ENCODE measurements at places on chromosomes 13 and 19. TPM values are rescaled to one million over a fixed set of nuclear protein-coding genes. Genes with fewer than 3 reads are reported as not detected.

The KLK7 gene
- not detected for total RNA-seq

GRCh38 chr13:111911121-111911720 lies 155.7 kb upstream of the SOX1 start:
- no peak overlapping the region for H3K4me3 ChIP-seq
- no peak overlapping the region for H3K27ac ChIP-seq
- DNase-seq, result no peak
- no peaks in the 10 kb centered on the region for H3K36me3 ChIP-seq

- peak overlapping the region; percentile 100 for H3K27ac ChIP-seq
- no peaks in the 10 kb centered on the region for H3K27me3 ChIP-seq
- DNase-seq, result no peak
- H3K4me3 ChIP-seq, result peak overlapping the region; percentile 81
- peaks cover 18% of the 10 kb centered on the region for H3K4me1 ChIP-seq
These were observed 640 bp downstream of the ZSCAN5A start for GRCh38 chr19:56314018-56314380.

- H3K36me3 ChIP-seq, result peaks cover 61% of the 10 kb centered on the region
- no peak overlapping the region for H3K27ac ChIP-seq
These were observed 18.0 kb downstream of the VRK3 start for GRCh38 chr19:50007170-50007569.

DNA sequence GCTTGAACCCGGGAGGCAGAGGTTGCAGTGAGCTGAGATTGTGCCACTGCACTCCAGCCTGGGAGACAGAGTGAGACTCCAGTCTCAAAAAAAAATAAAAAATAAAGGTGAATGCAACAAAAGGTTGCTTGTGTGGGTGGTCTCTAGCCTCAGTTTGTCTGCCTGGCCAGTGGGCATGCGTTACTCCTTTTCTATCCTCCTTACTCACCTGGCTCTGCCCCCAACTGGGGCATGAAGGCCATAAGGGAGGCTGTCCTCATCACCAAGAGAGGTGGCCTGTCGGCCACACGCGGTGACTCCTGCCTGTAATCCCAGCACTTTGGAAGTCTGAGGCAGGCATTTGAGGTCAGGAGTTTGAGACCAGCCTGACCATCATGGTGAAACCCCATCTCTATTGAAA lies 1.9 kb upstream of the JUND start:
- H3K27ac ChIP-seq, result no peak overlapping the region
- peaks cover 17% of the 10 kb centered on the region for H3K4me1 ChIP-seq
- DNase-seq, result no peak
- H3K27me3 ChIP-seq, result no peaks in the 10 kb centered on the region

GRCh38 chr13:72662548-72662947 lies 64.9 kb downstream of the MZT1 start:
- peaks cover 78% of the 10 kb centered on the region for H3K27me3 ChIP-seq
- no peak overlapping the region for H3K27ac ChIP-seq

DNA sequence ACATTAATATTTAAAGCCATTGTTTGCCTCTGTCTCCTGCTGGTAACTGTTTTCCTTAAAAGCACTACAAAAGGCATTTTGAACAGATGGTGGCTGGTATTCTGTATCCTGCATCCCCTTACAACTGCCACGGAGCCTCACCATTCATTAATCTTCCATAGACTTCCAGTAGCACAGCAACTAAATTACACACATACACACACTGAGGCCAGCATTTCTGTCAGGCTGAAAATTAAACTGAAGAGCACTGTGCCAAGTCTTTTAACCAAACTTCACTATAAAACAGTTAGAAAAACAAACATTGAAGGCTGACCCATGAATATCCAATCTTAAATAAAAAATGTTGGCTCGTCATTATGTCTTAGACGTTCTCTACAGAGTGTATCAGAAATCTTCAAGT lies 697.8 kb downstream of the DACH1 start:
- DNase-seq, result no peak
- no peak overlapping the region for H3K4me3 ChIP-seq
- H3K27me3 ChIP-seq, result peaks cover 32% of the 10 kb centered on the region

- H3K27ac ChIP-seq, result peak overlapping the region; percentile 67
These were observed 95.3 kb downstream of the KL start for GRCh38 chr13:33111414-33112110.

DNA sequence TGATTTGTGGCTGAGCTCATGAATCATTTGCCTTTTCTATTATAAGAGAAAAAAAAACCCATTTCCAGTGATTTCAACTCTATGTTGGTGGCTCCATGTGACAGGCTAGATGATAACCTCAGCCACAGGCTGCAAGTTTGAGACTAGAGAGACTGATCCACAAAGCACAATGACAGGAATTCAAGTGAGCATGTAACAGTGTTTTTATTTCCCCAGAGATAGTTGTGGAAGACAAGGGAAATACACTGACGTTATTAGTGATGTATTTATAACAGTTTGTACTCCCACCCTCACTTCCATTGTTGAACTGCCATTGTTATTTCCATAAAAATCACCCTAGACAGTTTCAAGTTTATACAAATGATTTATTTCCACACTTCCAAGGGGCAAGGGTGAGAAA lies 27.9 kb upstream of the EDNRB start:
- no peaks in the 10 kb centered on the region for H3K36me3 ChIP-seq
- DNase-seq, result no peak
- no peak overlapping the region for H3K4me3 ChIP-seq
- H3K27ac ChIP-seq, result no peak overlapping the region
- peaks cover 17% of the 10 kb centered on the region for H3K27me3 ChIP-seq
